ENCODE measurements at places on chromosomes 1 and 21.

GRCh38 chr1:236393681-236394481 is at the start of gene EDARADD:
EDARADD (plus strand) TSS chr1:236394286; CDS start chr1:236394445, 159 bp downstream.
- DNase-seq, result no peak

- no peak for DNase-seq
Measured at GRCh38 chr21:40972151-40972550, 125.2 kb upstream of the DSCAM start.

DNA sequence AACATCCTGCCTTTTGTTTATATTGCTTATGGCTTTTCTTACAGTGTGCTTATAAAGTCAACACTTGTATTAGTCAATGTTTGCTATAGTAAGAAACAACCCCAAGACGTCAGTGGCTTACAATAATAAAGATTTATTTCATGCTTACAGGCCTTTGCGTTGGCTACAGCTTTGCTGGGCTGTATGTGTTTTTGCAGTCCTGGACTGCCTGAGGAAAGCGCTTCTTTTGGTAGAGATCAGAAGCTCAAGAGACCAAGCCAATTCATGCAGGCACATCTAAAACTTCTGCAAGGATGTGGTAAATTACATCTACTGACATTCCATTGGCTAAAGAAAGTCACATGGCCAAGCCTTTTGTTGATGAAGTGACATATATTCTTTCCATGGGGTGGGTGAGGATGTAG is 17.5 kb upstream of the PRKAA2 start:
- DNase-seq, result no peak

DNA sequence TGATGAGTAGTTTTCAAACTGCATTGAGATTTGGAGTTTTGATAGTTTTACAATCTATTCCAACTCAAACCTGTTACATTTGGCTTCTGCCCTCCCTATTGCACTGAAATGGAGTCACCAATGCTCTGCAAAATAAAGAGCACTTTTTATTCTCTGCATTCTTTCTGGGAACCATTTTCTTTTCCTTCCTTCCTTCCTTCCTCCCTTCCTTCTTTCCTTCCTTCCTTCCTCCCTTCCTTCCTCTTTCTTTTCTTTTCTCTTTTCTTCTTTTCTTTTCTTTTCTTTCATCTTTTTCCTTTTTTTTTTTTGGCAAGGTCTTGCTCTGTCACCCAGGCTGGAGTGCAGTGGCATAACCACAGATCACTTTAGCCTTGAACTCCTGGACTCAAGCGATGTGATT is 114.2 kb downstream of the TBX19 start:
- no peak for DNase-seq

DNA sequence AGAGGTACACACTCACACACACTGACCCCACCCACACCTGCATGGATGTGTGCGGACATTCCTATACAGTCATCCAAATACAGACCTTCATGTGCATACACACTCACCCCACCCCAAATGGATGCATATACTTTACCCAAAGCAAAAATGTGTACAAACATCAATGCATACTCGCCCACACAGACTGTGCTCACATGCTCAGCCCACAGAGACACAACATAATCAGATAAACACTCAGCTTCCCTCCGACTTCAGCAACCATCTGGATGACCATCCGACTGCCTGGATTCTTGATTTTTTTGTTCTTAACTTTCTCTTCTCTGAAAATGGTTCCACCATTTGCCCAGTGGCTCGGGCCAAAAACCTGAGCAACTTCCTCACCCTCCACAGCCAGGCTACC is 24.4 kb upstream of the GJB5 start:
- no peak for DNase-seq

DNA sequence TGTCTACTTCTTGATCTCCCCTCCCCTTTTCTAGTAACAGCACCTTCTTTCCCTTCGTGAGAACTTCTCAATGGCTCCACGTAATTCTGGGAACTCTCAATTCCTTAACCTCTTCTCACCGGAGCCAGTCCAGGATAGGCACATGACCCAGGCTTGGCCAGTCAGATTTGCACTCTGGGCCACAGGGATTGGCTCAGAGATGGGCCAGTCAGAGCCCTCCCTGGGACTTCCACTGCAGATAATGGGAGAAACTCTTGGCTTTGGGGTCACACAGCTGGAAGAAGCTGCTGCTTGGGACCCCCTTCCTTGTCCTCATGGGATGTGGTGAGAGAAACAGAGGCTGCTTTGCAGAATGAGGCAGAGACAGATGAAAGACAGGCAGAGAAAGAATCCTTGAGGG is 302.3 kb downstream of the PTPRU start:
- no peak for DNase-seq

GRCh38 chr1:15043934-15044333 is 109.6 kb upstream of the TMEM51 start:
- no peak for DNase-seq

DNA sequence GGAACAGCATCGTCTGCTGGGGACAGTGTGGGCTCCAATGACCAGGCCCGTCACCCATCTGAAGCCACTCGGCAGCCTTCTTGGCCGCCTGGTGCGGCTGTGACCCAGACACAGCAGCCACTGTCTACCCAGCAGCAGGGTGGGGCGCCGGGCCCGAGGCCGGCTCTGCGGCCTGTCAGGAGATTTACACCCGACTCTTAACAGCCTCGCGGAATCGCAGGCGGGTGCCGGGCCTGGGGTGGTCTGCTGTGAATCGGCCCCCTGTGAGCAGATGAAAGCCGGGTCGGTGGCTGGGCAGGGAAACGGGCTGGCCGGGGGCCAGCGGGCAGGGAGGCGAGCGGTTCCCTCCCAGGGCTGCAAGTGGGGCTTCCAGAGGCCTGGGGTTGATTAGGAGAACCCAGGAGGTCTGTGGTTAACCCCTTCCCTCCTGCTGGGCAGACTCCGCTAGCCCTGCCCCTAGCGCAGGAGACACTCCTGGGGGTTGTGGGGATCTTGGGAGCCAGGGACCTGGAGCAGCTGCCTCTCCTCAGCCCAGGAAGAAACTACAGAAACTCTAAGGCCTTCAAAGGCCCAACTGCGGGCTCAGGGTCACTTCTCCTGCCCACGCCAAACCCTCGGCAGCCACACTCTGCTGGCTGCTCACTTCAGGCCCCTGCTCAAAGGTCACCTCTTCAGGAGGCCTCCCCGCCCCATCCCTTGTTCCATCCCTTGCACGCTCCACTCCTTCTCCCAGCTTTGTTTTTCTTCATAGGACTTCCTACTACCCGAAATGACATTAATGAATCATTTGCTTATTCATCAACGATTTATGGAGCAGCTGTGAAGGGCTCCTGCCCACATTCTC is 15.6 kb downstream of the RUNX3 start:
- no peak for DNase-seq

DNA sequence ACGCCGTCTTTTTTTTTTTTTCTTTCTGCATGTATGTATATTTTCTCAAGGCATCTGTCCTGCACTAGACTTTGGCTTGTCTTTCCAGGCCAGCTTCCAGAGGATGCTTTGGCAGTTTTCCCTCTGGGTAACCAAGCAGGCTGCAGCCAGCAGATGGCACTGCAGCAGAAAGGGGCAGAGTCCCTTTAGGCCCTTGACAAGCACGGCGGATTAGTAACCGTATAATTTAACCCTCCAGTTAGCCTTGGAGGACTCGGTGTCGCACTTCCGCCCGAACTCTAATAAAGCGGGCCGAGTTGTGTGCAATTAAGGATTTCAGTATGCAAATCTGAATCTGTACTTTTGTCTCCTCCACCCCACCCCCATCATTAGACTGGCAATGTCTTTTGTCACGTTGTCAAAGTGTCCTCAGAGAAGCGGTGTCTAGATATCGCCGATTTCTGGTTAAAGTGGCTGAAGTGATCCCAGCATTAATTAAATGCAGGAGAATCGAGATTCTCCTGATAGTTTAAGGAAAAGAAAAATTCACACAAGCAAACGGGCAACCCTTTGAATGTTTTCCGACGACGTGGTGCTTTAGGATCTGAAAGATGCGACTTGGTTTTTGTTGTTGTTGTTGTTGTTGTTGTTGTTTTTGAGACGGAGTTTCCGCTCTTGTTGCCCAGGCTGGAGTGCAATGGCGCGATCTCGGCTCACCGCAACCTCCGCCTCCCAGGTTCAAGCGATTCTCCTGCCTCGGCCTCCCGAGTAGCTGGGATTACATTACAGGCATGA is 1.1 kb upstream of the TMEM167B start:
- DNase-seq, result no peak

DNA sequence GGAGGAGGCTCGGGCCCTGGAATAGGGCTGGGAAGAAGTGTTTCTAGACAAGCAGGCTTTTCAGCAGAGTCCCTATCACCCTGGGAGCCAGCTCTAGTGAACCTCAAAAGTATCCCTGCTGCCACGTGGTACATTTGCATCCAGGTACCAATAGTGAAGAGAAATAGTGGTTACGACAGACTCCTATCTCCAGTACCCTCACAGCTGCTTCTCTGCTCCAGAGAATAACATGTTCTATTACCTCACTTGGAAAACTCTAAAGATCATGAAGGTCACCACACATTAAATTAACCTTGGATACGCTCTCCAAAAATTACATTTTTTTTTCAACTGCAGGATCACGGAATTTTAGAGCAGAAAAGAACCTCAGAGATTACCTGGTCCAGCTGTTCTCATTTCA is 230.4 kb upstream of the PLD5 start:
- DNase-seq, result no peak

- DNase-seq, result no peak
Measured at GRCh38 chr1:6976044-6976375, 190.8 kb downstream of the CAMTA1 start.

GRCh38 chr1:32106663-32107275 is 1.1 kb upstream of the KPNA6 start:
- DNase-seq, result no peak

GRCh38 chr1:9418851-9419250 is 120.4 kb upstream of the SLC25A33 start:
- DNase-seq, result no peak

- no peak for DNase-seq
Measured at GRCh38 chr1:66676613-66677298, 75.5 kb upstream of the DYNLT5 start.

DNA sequence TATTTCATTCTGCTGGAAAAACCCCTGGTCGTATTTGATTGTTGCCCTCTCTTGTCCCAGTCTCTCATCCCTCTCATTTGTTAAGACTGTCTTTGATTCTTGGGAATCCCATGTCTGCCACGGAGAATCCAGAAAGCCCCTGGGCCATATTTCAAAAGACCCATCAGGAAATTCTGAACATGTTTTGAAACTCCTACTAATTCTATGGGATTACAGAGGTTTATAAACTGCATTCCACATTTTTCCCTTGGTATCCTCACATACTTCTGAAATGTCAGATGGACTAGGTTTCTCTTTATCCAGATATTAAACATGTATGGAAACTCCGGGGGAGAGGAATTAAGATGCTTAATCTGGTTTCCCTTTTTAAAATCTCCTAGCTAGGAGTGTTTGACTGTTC is 80.0 kb downstream of the HUNK start:
- no peak for DNase-seq

- no peak for DNase-seq
Measured at GRCh38 chr1:208052926-208053407, 142.0 kb upstream of the CD34 start.
